HTR-8/SVneo (cell line): ENCODE measurements at places on chromosomes 1 and 21.

- no peak for DNase-seq
These were observed 87.9 kb downstream of the ZZZ3 start for GRCh38 chr1:77594366-77595112.

GRCh38 chr1:24048205-24048869, 63.6 kb downstream of the MYOM3 start:
- DNase-seq, result no peak

DNA sequence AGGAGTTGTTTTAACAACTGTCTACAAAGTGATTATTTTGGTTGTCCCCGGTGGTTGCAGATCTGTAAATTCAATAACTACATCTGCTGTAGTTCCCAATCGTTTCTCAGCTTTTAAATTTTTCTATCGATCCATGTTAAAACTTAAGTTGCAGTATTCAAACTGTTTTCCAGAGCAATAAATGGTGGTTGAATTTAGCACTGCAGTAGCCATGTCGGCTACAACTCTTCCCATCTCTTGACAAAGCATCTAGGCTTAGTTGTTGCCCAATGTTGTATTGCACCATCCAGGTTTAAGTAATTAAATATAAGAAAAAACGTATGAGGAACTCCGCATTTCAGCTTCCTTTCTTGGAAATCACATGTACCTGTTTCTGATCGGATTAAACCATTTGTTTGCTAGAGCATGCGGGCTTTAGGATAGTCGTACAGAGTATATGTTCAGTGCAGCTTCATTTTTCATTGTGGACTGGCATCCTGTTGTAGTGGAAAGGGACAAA, 996 bp downstream of the CNIH4 start:
- DNase-seq, result peak; percentile 15

- DNase-seq, result no peak
These were observed 106.9 kb downstream of the KCNJ15 start for GRCh38 chr21:38363693-38364092.

- no peak for DNase-seq
These were observed 123.3 kb downstream of the HMCN1 start for GRCh38 chr1:185857442-185857841.

DNA sequence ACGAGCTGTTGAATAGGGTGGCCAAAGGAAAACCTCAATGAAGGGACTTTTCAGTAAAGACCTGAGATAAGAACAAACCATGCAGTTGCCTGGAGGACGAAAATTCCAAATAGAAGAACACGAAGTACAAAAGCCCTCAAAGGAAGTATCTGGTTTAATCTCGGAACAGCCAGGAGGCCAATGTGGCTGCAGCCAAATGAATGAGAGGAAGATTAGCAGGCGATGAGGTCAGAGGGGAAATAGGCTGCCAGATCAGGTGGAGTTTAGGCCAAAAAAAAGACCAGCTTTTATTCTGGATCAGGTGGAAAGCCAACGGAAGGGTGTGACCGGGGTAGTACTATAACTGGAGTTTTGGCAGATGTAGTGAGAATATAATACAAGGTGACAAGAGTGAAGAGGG, 43.7 kb downstream of the SRSF11 start:
- no peak for DNase-seq

DNA sequence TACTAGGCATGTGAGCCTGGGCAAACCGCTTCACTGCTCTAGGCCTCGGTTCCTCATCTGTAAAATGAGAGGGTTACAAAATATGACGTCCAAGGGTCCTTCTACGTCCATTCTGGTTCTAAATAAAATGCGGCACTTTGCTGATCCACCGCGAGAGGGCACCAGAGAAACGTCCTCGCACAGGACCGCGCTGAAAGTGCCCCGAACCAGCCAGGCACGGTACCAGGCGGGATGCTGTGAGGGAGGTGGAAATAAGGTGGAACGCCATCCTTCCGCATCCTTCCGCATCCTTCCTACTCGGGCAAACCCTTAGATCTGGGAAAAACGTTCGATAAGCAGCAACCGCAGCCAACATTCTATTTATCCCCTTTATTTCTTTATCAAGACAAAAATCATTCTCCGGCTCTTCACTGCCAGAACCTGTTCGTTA, 60.3 kb upstream of the KRTAP19-8 start:
- DNase-seq, result peak; percentile 62

GRCh38 chr1:156033011-156033410, 12.3 kb upstream of the SSR2 start:
- no peak for DNase-seq

- no peak for DNase-seq
These were observed 7.8 kb downstream of the PYHIN1 start for GRCh38 chr1:158939180-158939579.

- no peak for DNase-seq
These were observed 612.2 kb upstream of the CXADR start for GRCh38 chr21:16900685-16901084.
